ENCODE measurements at places on chromosomes 6 and 20.

DNA sequence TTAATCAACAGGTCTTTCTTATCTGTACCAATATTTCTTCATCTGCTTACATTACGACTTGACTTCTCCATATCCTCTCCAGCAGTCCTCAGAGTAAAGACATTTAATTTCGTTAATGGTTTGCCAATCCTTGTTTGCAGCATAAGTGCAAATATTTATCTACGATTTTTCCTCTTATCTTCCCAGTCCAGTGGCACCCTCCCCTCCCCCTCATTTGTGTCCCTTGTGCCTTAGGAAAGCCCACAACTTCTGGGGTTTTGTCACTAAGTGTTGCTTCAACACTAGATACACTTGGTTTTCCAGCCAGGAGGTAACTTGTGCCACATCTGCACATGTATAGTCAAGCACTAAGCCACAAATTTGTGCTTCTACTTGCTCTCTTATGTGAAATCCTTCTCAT, 327.2 kb downstream of the CBLN4 start:
- DNase-seq = no peak

DNA sequence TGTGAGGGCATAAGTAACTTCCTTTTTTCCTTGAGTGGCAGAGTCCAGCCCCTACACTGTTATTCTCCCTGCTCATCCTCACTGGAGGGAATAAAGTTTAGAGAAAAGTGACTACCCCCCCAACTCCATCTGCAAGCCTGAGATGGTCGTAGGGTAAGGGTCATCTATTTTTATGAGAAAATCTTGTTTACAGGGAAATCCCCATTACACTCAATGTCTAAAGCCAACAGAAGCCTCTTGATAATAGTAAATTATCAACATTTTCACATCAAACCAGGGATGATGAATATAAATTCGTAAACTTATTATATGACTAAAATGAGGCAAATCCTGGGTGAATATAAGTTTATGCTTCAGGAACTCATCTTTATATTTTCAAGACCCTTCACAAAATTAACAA, 174.0 kb upstream of the KCNK16 start:
- no peak for DNase-seq

DNA sequence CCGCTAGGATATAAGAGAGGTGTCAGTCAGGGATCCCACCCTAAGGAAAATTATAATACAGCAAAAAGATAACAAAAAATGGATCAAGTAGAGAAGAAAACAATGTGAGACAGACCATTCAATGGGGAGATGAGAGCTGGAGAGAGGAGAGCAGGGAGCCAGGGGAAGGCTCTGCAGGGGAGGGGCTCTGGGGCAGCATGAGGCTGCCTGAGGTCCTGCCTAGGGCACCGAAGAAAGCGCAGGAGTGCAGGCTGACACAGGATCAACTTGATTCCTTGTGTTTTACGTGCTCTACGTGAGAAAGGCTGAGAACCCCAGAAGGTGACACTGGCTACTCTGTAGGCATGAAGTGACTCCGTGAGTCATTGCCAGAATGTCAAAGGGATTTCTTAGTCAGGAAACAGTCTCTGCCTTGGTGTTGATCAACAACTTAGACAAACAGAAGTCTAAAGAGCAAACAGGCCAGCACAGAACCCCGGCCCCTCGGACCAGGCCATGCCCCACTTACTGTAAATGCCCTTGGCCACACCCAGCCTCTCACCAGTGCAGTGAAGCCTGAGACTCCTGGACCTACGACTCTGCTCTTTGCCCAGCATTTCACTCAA, 290.1 kb upstream of the PRDM1 start:
- no peak for DNase-seq

DNA sequence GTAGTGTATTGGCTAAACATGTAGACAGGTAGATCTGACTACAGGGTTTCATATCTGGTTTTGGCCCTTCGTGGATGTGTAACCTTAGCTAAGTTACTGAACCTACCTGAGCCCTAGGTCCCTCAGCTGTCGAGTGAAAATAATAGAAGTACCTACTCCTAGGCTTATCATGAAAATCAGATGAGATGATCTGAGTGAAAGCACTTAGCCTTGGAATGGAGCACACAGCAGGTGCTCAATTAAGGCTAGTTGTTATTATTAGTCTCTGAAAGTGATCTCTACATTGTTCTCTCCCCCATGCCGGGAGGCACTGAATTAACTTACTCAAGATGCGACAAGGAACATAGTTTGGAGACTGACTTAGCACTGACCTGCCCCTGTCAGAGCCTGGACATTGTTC, 174.7 kb upstream of the ZNF217 start:
- no peak for DNase-seq

GRCh38 chr6:26250698-26251044, 114.3 kb upstream of the BTN3A2 start:
- no peak for DNase-seq

- DNase-seq = no peak
Observed at GRCh38 chr20:7665376-7665775, 274.9 kb downstream of the HAO1 start.

DNA sequence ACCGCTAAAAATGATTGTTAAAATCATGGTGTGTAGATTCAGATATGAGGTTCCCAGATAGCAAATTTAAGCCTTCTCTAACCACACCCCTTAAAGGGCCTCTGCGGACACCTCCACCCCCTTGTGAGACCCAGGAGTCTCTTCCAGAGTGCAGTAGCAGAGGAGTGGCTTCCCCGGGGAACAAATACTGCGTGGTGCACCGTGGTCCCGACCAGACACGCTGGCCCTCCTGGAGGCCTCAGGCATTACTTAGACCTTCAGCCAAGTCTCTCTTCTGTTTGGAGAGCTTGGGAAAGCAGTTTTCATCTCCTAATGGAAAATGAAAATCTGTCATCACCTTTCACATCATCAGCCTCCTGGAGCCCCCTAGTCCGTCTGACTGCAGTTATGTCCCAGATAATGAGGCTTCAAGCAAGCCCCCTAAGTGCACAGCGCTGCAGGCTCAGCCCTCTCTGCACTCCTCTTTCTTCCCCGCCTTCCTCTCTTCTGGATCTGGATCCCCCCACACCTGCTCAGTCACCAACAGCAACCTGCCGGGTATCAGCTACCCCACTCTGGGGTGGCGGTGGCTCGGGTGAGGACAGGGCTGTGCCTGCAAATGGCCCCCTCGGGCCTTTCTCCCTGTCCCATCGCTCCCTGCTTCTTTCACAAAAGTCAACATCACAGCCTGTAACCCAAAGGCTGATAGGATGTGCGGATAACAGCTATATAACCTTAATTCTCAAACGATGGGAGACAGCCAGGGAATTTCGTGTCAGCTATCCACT, 58.8 kb upstream of the TAGAP start:
- no peak for DNase-seq

GRCh38 chr6:897528-898207, 204.7 kb upstream of the EXOC2 start:
- DNase-seq = no peak

GRCh38 chr20:4167261-4168021, 152.1 kb upstream of the RNF24 start:
- DNase-seq = no peak

- DNase-seq = no peak
Observed at GRCh38 chr6:2507016-2507415, 243.7 kb downstream of the MYLK4 start.

- DNase-seq = no peak
Observed at GRCh38 chr6:27452496-27452897, 20.4 kb downstream of the ZNF184 start.

- no peak for DNase-seq
Observed at GRCh38 chr6:52571099-52571755, 5.6 kb downstream of the TRAM2 start.

GRCh38 chr6:136604328-136604825, 54.2 kb upstream of the MAP7 start:
- no peak for DNase-seq

DNA sequence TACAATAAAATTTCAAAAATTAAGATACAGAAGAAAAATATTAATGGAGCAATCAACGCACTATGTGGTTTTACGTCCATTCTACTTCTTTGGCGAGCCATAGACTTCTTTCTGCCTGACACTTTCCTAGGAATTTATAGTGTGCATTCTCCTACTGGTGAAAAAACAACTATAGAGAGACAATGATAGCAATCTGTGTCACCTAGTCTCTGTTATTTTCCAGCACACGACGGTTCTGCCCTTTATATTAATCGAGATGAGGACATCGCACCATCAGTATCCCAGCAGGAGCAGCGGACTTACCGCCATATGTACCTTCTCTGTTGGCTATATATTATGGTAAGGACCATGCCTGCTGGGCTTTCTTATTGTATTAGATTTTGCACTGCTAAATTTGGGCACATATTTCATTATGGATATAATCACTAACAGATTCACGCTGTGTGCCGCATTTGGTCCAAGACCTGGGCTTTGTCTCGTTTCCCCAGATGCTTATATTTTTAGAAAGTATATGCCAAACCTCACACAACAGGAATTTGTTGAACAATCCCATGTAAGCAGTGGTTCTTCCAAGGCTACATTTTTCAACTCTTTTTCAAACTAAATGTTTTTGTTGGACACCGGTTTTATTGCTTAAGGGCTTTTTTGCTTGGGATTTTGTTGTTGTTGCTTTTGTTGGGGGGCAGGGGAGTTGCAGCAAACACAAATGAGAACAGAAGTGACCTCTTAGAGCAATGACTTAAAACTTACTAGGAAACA, 166.4 kb downstream of the ADAT2 start:
- DNase-seq = no peak

GRCh38 chr20:64033981-64034493, 1.9 kb upstream of the C20orf204 start:
- DNase-seq = no peak

GRCh38 chr20:42475773-42476172, 713.9 kb downstream of the PTPRT start:
- no peak for DNase-seq

- DNase-seq = no peak
Observed at GRCh38 chr6:28738396-28738765, 185.4 kb downstream of the TRIM27 start.

- no peak for DNase-seq
Observed at GRCh38 chr20:6663104-6663503, 104.4 kb upstream of the BMP2 start.

DNA sequence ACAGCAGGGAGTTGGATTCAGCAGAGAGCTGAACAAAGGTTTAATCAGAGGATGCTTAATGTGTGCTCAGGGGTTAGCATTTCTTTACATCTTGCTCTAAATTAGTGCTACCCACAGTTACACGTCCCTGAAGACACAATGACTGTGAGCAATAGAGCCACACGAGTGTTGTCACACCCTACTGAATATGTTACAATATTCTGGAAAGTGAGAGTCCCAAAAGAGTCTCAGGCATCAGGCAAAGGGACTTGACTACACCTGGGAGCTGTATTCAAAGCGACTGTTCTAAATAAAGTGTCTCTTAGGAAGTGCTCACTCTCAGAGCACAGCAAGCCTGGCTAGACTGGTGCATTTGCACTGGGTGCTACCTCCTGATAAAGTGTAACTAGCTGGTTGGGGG, 108.7 kb downstream of the GRM4 start:
- DNase-seq = no peak

DNA sequence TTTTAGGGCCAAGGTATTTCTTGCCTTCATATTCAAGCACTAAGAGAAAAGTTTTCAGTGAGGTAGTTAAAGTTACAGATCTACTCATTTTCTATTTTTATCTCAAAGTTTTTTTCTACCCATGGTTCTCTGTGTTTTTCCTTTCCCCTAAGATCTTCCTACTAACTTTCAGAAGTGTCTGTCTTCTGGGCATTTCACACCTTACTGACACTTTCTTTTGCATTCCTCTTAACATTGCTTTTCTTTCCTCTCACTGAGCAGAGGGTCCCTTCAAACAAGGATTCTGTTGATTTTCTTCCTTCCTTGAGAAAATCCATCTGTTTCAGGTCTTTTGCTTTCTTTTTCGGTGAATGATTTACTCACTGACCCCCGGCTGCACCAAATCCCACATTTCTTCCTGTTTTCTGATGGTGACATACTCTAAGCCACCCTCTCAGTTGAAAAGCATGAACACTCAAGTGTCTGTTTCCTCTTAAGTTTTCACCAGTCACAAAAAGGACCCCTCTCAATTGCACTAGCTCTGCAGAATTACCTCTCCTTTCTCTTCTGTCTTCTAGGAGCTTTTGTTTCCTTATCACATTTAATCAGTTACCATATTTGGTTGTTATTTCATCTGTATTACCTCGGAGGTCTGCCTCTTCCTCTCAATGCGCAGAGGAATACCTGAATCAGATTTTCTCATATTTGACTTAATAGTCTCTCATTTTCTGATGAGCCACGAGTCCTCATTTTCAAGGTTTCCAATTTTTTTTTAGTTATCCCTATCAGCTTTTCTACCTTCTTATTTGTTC, 73.5 kb upstream of the RNF217 start:
- no peak for DNase-seq

DNA sequence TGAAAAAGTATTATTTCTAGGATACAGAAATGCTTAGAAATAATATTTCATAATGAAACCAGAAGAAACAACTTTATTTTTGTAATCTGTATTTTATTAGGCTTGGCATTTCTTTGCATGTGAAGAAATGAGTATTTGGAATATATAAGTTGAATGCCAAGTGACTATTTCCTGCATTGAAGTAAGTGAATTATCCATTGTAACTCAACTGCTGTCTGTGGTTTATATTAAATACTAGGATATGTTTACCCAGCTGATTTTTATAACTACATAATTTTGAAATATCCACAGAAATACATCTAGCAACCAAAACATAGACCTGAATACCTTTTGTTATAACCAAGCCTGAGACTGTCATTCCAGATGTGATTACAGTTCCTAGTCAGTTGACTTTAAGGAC, 207.6 kb downstream of the THBS2 start:
- no peak for DNase-seq

DNA sequence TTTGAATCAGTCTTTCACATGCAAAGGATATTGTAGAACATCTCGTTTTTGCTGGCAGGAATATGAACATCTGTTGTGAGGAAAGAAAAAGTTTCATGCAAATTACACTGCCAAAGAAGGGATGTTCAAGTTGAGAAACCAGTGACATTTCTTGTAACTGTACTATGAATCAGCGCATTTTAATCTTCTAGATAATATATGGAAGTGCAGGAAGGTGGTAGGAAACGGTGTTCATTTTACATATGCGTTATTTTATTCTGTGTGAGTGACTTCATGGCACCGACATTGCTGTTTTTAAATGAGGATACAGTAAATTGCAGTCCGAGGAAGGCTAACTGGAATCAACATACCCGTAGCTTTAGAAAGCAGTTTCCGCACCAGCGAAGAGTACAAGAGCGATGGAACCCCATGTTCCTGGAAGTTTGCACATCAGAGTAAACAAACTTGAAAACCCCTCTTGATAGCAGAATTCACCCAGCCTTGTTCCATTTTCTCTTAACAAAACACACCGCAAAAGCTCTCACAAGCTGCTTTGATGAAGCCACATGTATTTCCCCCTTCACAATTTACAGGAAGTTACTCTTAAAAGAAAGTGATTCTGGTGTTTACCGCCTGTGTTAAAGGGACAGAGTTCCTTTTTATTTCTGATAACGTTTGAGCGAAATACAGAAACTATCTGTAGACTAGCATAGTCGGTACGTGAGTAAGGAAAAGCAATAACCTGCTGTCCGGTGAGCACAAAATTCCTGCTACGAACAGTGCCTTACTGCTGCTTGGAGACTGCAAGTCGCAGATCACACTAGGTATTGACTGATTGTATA, 11.5 kb downstream of the PRDM1 start:
- peak; percentile 48 for DNase-seq
